ENCODE measurements at places on chromosomes 2 and 18.

- no peak for DNase-seq
Observed at GRCh38 chr2:68372485-68372884, 7.4 kb downstream of the PLEK start.

- DNase-seq: no peak
Observed at GRCh38 chr2:238093181-238094140, 6.7 kb upstream of the ESPNL start.

DNA sequence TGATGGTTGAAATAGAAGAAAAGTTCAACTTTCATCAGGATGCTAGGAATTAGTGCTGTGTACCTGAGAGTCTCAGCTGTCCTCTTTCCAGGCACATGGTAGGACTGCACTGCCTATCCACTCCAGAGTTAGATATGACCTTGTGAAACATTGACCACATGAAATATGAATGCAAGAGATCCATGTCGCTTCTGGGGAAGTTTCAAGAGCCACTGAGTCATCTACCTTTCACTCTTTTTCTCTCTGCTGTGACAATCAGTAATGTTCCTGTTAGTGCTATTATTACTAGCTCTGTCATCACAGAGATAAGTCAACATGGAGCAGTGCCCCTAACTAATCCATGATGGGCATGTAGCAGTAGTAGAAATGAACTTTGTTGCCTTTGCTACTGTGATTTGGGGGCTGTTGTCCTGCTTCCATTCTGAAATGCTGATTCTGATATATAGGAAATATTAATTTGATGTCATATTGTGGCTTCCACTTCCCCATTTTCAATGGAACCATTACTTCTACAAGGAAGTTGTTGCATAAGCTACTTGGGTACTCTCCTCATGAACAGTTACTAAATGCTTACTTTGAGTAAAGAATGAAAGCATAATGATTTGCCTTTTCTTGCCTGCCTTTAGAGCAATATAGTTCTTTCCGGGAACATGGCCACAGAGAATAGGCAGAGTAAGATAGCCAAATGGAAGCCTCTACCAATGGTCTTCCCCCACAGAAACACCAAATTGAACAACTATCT lies 192.8 kb upstream of the ZNF521 start:
- no peak for DNase-seq

DNA sequence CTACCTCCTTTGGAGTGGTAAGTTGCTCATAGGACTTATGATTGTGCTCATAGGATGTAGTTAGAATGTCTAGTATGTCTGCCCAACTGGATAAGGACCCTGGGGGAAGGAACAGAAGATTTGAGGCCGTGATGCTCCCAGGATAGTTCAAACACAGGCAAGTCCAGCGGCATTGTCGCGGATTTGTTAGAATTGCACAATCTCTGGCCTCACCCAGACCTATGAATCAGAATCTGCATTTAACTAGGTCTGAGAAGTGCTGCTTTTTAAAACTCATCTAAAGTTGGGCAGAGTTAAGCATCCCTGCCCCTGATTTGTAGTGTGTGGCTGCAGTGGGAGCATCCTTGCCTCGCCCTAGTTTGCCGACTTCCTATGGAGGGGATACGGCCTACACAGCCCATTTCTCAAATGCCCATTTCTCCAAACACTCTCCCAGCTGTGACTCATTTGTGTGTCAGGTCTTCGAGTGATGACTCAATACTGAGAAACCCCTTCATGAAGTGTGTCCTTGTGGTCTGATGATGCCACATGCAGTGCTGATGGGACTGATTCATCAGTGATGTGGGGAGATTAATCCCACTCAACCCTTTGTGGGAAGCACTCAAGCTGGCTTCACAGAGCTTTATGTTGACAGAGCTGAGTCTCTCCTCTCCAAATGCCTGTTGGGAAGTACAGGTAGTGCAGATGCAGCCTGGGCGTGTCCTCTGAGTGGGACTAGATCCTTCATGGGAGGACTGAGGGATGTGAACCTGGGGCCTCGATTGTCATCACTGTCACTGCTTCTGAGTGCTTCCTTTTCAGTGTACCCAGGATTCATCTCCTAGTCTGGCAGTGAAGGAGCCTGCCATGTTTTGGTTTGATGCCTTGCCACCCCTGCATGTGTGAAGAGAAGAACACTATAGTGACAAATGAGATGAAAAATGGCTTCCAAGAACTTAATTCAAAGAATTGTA lies 18.7 kb downstream of the SMIM21 start:
- DNase-seq: no peak

DNA sequence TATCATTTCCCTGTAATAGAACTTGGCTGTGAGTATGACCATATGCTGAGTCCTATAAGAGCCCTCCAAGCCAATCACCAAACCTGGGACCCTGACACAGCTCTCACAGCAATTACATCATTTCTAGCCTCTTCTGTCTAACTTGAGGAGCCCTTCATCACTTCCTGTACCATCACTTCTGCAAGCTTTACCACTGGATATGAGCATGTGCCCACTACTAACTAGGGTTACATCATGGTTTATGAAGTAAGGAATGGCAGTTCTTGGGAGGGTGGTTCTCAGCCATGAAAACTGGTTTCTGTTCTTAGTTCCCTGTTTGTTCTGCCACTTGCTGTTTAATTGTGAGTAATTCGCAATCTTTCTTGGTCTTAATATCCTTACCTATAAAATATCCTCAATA lies 31.0 kb upstream of the EPB41L3 start:
- no peak for DNase-seq

DNA sequence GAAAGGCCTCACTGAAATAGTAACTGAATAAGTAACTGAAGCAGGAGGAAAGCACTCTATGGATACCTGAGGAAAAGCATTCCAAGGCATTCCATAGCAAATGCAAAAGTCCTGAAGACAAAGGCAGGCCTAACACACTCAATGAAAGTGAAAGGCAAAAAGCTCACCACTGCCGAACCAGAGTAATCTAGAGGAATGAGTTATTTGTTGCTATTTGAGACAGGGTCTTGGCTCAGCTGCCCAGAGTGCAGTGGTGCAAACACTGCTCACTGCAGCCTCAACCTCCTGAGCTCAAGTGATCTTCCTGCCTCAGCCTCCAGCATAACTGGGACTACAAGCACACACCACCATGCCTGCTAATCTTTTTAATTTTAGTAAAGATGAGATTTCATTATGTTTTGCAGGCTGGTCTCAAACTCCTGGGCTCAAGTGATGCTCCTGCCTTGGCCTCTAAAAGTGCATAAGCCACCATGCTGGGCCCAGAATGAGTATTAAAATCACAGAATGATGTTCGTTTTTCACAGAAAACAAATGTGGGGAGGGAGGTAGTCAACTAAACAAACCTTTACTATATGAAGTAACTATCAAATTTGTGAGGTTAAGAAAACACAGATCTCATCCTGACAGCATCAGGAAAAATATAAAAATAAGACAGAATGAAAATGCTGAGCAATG lies 17.9 kb downstream of the PIAS2 start:
- DNase-seq: no peak

DNA sequence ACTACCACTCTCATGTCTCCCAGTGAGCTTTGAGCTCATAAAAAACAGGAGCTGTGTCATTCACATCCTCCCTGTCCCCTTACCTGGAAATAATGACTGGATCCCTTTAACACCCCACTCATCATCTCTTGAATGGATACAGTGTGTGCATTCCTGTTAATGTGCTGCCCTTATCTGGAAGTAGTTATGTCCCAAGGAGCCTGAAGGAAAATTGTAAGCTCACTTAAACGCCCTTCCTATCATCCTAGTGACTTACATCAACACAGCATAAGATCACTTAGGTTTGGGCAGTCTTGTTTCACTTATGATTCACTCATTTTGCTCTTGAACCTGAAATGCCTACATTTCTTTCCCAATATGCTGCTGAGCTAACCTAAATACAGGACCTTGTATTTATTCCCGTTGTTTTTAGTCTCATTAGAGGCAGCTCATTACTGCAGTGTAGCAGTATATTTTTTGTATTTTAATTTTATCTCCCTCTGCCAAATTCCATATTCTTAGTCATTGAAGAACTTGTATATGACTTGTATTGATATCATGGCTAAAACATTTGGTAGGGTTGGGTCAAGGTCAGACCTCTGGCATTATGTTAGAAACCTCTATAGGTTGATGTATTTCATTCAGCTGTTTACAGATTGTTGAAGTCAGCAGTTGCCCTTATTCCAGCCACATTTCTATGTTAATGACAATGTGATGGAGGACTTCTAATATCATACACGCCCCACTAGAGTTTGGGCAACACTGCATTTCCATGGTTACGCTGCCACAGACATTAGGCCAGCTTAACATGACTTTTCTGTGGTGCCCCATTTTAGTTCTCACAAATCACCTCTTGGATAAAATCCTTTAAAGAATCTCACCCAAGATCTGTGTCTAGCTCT lies 72.9 kb downstream of the PKP4 start:
- DNase-seq: no peak

DNA sequence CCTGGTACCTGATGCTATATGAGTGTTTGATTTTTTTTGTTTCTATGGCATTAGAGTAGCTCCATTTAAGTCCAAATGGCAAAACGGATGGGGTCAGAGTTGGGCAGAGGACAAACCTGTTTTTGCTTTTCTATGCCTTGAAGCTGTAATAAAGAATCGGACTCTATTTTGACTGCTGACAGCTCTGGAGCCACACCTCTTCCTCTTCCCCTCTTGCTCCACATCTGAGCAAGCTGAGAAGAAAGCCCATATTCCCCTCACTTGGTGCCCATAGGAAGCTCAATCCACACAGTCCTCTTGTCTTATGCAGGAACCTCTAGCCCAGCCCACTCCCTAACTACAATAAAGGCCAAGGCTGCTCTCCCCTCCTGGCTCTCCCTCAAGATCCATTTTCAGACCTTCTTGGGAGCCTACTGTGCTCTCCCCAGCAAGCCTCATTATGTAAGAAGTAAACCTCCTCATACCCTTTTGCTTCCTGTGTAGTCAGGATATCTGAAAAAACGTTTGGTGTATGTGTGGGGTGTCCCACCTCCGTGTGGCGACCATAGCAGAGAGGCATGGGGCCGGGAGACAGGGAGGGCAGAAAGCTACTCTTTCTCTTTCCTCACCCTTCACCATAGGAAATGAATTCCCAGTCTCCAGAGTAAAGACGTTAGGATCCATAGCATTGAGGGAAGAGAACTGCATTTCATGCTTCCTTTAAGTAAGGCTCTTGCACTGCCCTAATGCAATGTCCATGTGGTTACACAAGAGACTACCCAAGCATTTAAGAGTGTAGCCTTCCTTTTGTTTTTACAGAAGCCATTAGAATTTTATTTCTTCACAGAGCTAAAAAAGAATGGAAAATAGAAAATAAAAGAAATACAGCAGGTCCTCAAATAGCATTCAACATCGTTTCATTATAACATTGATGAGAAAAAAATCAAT lies 41.9 kb upstream of the RAPGEF4 start:
- DNase-seq: no peak

GRCh38 chr2:241666627-241667400 lies 19.8 kb downstream of the DTYMK start:
- no peak for DNase-seq

DNA sequence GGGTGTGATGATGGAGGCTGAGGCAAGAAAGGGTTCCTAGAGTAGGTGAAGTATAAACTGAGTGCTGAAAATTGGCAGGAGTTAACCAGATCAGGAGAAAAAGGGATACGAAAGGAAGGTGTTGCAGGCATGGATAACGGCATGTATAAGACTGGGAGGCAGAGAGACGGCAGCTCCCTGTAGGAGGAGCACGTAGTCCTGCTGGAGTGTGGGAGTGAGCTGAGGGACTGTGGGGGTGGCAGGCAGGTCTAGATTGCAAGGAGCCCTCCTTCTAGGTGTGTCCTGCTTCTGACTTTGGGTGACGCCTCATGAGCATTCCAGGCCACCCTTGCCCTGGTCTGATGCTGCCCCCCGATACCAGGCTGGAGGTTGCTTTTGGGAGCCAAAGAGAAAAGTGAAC lies 36.4 kb upstream of the KCTD1 start:
- no peak for DNase-seq

DNA sequence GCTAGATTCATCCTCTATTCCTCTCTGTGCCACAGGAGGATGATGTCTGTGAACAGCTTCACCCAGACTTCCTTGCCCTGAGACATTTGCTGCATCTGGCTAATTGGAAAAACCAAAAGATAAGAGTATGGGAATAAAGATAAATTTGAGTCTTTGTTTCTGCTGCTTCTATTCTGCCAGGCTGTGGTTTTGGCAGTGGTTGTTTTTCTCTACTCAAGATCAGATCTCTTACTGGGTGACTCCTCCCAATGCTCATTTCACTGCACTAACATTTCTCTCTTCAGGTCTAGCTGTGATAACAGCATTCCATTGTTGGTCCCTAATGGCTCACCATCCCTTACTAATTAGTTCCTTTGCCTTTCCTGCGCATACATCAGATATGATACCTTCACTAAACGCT lies 89.5 kb downstream of the CALCRL start:
- no peak for DNase-seq

DNA sequence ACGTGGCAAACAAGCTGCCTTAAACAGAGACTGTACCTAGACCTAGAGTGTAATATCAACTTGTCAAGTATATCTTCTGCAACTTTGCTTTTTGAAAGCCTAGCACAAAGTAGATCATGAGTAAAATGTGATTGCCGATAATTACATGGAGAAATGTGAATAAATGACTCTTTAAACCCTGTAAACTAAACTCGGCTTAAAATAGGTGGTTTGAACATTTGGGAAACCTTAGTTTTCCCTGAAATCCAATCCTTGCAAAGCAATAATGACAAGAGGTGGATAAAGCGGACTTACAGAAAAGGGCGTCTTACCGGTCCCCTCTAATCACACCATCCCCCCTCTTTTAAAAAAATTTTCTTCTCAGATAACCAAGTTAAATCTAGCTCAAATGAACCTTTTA lies 549 bp upstream of the PSMD14 start:
- DNase-seq: no peak

DNA sequence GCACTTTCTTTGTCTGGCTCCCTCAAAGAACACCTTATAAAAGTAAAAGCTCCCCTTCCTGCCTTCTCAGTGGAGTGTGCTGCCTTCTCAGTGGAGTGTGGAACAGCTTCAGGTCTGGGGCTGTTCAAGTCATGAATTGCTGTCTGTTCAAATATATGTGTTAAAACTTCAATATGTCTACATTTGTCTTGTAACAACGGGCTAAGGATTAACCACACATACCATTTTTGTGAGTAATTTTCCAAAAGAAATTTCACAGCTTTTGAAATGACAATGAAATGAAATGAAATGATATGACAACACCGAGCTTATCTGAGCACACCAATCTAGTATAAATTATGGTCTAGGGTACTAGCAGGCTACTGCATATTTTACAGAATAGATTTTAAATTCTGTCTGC lies 42.9 kb downstream of the CABYR start:
- DNase-seq: no peak
